Kidney capillary endothelial cell (primary cell): ENCODE measurements at places on chromosomes 3 and 15.

DNA sequence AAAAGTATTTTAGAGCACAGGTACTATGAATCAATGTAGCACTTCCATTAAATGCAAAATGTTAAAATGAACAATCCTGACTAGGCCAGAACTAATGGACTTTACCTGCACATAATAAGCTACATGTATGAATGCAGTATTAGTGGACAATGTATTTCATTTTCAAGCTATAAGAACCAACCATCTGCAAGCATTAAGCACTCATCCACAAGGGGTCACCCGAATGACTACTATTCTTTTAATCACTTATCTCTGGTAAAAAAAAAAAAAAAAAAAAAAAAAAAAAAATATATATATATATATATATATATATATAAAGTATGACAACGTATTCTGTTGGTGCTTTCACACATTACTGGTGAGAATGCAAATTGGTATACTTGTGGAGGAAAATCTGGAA is 7.2 kb downstream of the HERC1 start:
- DNase-seq, result no peak

GRCh38 chr15:100692246-100692645 is 89.9 kb downstream of the ASB7 start:
- DNase-seq, result no peak

DNA sequence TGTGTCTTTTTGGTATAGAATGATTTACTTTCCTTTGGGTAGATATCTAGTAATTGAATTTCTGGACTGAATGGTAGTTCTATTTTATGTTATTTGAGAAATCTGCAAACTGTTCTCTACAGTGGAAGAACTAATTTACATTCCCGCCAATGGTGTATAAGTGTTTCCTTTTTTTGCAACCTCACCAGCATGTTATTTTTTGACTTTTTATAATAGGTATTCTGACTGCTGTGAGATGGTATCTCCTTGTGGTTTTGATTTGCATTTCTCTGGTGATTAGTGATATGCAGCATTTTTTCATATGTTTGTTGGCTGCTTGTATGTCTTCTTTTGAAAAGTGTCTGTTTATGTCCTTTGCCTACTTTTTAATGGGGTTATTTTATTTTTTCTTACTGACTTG is 607.2 kb downstream of the OTOL1 start:
- DNase-seq, result no peak

GRCh38 chr3:129548104-129548965 is 5.4 kb downstream of the H1-8 start:
- DNase-seq, result no peak

DNA sequence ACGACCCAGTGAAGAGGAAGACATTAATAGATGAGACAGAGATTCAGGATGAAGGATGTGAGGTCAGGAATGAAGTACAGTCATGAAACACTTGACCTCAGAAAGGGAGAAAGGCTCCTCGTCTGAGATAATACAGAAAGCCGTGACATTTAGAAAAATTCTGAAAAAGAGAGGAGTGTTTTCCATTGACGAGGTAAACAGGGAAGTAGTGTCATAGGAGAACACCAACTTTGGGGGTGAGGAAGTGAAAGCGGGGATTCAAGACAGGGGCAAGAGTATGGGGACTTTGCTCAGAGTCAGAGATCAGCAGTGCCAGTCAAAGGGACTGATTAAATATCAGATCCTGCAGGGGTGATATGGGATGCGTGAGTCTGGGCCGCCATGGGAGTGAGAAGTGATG is 160.9 kb downstream of the PLCL2 start:
- no peak for DNase-seq

DNA sequence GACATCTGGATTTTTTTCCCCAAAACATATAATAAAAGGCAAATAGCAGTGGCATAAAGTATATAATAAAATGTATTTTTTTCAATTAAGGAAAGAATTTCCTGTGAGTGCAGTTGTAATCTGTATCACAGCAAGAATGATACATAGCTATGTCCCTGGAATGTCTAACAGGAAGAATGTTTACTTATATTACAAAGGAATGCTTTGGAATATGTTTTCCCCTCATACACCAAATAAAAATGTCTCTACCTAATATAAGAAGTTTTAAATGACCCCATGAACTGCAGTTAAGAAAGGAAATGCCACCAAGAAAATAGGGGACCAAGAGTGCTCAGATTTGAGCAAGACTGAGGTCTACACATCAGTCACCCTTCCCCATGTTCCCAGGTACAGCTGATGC is 38.0 kb upstream of the ATP11B start:
- peak; percentile 26 for DNase-seq

- DNase-seq, result no peak
Measured at GRCh38 chr3:102194001-102194400, 240.8 kb upstream of the ZPLD1 start.

- no peak for DNase-seq
Measured at GRCh38 chr15:61336026-61336638, 107.0 kb upstream of the RORA start.

- no peak for DNase-seq
Measured at GRCh38 chr3:117793622-117794265, 1084.2 kb downstream of the TUSC7 start.

DNA sequence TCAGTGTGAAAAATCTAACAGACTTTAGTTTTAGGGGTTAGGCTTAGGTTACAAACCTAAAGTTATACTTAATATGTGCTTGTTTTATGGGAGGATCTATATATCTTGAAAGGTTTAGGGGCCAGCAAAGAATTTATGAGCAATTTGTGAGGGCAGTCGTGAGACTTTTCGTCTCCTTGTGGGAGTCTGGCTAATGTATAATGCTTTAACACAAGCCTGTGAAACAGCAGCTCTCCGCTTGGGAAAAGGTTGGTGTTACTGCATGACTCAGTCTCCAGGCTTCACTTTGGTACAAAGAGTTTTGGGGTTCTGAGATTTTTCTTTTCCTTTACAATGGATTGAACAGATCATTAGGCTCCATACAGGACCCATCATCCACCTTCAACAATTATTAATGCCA is 79.0 kb upstream of the MFGE8 start:
- DNase-seq, result no peak

DNA sequence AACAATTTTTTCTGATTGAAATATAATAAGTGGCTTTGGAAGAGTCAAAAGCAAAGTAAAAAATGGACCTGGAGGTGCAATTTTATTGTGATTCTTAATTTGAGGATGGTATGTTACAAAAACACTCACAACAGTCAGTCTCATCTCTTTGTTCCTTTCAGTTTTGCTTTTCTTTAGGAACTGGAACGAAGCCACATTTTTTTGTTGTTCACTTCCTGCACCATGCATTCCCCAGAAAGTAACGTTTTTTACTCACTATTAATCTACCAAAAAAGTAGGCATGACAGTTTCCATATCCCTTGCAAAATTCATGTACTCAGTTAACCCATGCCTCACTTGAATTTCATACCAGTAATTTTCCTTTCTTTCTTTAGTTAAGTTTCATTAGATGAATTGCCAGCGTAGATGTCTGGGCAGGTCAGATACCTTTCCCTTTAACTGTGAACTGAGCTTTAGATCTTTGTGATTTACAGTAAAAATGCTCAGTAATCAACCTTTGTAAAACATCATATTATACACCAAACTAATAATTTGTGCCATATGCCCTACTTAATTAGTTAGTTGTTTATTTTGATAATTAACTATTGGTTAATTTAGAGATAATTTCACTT is 384.3 kb downstream of the ROBO1 start:
- peak; percentile 19 for DNase-seq

DNA sequence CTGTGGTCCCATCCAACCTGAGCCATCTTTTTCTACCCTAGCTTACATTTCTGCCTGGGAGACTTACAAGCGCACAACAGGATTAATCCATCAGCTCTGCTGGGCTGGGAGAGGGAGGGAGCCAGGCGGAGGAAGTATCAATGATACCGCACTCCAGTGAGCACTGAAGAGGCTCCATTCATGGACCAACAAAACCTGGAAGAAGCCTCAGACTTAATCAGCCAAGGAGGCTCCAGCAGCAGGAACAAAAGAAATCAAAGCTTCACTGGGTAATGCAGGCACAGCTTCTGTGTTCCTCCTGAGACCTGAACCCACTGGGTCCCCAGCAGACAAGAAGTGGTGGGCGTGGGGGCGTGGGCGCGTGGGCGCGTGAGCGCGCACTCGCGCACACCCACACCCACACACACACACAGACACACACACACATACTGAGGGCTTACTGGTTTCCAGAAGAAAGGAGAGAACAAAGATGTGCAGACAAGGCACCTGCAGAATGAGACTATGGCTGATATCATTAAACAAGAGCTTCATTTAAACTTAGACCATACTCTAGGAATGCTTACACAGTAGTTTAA is 87.0 kb upstream of the BOC start:
- no peak for DNase-seq

- no peak for DNase-seq
Measured at GRCh38 chr3:151895478-151896241, 22.2 kb downstream of the SUCNR1 start.

DNA sequence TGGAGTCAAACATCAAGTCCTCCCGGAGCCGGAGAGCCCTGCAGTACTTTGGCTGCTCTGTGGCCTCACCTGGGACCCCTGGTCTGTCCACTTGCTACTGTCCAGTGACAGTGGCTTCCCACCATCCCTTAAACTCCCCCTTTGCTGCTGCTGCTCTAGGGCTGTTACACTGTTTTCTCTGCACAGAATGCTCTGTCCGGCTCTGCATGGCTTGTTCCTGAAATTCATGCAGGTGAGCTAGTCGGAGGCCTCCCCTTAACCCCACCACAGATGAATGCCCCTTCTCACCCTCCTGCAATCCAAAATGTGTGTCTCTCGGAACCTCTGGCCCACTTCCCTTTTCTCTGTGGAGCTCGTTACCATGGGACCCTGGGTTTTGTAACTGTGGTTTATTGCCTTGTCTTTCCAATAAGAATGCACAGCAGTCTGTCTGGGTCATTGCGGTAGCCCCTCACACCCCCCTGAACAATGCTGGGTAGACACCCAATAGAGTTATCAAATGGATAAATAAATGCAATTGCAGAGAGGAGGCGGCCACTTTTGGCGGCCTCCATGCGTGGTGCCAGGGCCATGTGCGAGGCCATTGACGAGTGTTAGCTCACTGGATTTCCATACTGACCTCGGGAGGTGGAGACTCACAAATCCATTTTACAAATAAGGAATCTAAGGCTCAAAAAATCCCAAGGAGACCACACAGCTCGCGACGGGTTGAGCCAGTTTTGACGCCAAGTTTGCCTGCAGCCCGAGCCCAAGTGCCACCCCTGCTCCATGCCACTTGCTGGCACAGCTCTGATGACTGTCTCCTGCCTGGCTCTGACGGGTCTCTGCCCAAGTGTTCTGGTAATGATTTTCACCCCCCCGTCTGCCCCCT is 48.5 kb downstream of the RGMA start:
- no peak for DNase-seq
